ENCODE measurements at places on chromosomes 4 and X. TPM values are rescaled to one million over a fixed set of nuclear protein-coding genes. Genes with fewer than 3 reads are reported as not detected.

GRCh38 chrX:47683184-47683828 lies 24.3 kb upstream of the UXT start:
- DNase-seq = no peak

DNA sequence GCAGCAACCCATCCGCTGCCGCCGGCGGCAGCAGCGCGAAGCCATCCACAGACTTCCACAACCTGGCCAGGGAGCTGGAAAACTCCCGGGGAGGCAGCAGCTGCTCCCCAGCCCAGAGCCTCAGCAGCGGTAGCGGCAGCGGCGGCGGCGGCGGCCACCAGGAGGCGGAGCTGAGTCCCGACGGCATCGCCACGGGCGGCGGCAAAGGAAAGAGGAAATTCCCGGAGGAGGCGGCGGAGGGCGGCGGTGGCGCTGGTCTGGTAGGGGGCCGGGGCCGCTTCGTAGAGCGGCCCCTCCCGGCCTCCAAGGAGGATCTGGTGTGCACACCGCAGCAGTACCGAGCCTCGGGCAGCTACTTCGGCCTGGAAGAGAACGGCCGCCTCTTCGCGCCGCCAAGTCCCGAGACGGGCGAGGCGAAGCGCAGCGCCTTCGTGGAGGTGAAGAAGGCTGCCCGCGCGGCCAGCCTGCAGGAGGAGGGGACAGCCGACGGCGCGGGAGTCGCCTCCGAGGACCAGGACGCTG lies 4.9 kb downstream of the PRDM8 start:
- no peak for DNase-seq

- no peak for DNase-seq
Measured at GRCh38 chr4:112520598-112521122, 4.7 kb upstream of the NEUROG2 start.

DNA sequence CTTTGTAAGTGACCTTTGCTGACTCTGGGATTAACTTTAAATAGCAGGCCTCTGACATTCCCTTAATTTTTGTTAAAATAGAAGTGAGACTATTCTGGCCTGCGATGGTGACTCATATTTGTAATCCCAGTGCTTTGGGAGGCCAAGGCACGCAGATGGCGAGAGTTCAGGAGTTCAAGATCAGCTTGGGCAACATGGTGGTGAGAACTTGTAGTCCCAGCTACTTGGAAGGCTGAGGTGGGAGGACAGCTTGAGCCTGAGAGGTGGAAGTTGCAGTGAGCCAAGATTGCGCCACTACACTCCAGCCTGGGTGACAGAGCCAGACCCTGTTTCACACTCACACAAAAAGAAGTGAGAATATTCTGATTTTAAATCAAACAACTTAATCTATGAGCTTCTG lies 27.3 kb downstream of the ZNF330 start:
- no peak for DNase-seq

GRCh38 chrX:7330971-7331746 lies 183.2 kb upstream of the PUDP start:
- no peak for DNase-seq

- DNase-seq = no peak
Measured at GRCh38 chrX:132652871-132653270, 164.0 kb upstream of the MBNL3 start.

GRCh38 chrX:107542500-107542899 lies 85.8 kb upstream of the PRPS1 start:
- no peak for DNase-seq

GRCh38 chr4:164949448-164950143 lies 27.9 kb downstream of the TRIM61 start:
- no peak for DNase-seq

DNA sequence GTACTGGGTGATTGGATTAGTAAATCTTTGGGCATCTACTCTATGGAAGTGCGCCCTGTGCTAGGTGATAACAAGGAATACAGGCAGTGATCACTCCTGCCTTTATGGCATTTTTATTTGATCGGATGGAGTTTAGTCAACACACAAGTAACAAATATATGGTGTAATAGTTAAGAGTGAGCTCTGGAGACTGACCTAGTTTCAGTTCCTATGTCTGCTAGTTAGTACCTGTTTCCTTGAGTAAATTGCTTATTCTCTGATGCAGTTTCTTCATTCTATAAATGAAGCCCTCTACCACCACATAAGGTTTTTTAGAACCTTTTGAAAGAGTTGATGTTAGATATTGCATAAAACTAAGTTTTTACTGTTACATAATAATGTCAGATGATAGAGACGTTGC lies 134.6 kb downstream of the KDM6A start:
- peak; percentile 50 for DNase-seq

- no peak for DNase-seq
Measured at GRCh38 chr4:153448003-153448731, 18.0 kb upstream of the TMEM131L start.

GRCh38 chr4:22483551-22483981 lies 32.3 kb downstream of the ADGRA3 start:
- DNase-seq = peak; percentile 38

The CLDN34 gene
- polyA plus RNA-seq = not detected

The CXCL13 gene
- not detected for polyA plus RNA-seq

The F8A3 gene
- polyA plus RNA-seq = not detected

The RAB40A gene
- polyA plus RNA-seq = 0.29 TPM
